ENCODE measurements at places on chromosomes 2 and 18.
A peak's percentile ranks its signal among the peaks of the same experiment; 100 is the strongest.

- no peak for DNase-seq
Observed at GRCh38 chr2:207676827-207677354, 34.5 kb upstream of the CCNYL1 start.

GRCh38 chr18:41268271-41268670 lies 686.8 kb upstream of the PIK3C3 start:
- no peak for DNase-seq

GRCh38 chr18:6878556-6879297 lies 149.2 kb downstream of the ARHGAP28 start:
- DNase-seq, result no peak

DNA sequence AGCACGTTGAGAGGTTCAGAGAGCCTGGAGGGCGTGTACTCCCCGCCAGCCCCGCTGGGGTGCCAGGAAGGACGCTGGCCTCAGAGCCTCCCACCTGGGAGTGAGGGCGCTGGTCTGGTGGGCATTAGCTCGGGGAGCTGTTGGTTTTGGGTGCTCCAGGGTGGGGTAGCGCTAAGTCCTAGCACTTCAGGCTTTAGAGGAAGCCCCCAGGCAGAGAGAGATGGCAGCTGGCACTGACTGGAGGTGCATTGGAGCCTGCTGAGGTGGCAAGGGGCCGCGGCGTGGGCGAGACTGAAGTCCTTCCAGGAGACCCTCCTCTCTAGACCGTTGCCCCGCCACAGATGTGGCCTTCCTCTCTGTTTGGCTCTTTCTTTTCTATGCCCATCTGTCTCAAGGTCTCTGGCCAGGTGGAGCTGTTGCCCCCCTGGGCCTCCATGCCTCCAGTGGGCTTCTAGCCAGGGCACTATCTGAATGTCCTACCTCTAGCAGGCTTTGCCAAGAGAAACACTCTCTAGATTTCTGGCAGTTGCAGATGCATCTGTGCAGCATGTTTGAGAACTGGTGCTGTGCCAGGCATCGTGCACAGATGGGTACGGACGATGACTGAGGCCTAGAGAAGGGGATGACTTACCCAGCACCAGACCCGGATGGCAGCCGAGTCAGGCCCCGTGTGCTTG lies 6.6 kb downstream of the CAPN10 start:
- DNase-seq, result no peak

- no peak for DNase-seq
Observed at GRCh38 chr18:61034580-61034979, 298.6 kb upstream of the CDH20 start.

GRCh38 chr2:137912371-137912770 lies 51.9 kb upstream of the HNMT start:
- DNase-seq, result no peak

DNA sequence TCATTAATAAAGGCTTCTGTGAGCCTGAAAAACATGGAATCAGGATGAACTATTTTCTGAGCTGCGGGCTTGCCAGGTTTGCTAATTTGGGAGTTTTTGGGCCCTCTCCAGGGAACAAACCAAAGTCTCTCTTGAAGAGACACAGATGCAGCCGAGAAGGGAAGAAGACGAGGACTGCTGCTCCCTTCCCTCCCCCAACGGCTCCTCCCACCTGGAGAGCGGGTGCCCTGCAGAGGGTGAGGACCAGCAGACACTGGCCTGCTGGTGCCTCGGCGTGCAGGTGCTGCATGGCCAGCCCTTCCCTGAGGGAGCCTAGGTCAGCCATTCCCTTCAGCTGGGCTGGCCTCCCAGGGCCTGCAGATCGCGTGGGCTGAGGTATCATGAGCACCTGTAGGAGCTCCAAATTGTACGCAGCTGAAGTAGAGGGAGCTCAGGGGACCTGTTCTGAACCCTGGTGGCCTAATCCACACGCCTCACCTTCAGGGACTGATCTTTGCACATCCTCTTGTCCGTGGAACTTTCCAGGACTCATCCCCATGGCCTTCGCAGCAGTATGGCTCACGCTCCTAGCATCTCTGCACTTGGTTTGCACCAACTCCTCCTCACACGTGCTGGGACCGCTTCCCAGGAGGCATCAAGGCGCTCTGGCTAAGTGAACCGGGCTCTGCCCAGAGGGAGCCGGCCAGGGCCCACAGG lies 19.5 kb downstream of the EMX1 start:
- DNase-seq, result no peak

DNA sequence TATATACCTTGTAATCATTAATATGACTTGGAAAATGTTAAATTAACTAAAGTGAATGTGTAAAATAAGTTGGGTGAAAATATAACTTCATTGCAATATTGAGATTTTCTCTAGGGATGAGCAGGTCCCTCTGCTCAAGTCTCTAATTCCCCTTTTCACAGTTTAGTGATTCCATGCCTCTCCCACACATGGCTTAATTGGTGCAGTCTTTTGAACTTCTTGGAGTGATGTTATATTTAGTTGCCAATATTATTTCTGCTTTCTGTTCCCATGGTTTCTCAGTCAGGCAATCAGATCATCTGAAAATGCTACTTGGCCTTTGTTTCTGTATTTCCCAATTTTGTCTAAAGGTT lies 233.7 kb upstream of the SPOPL start:
- no peak for DNase-seq

DNA sequence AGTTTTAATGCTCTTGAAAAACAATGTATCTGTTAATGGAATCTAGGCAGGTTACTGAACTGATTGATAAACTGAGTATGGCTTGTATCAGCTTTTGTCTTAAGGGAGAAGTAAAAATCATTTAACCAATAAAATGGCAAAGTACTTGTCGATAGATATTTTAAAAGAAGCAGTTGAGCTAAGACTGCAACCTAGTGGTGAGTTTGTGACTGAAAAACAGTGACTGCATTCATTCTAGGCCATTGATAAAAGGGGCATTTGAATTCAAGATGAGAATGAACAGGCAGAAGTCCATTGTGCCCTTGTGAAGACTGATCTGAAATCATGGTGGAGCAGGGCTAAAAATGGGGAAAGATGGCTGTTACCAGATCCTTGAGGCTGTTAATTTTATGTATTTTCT lies 59.4 kb upstream of the MSTN start:
- DNase-seq, result no peak

DNA sequence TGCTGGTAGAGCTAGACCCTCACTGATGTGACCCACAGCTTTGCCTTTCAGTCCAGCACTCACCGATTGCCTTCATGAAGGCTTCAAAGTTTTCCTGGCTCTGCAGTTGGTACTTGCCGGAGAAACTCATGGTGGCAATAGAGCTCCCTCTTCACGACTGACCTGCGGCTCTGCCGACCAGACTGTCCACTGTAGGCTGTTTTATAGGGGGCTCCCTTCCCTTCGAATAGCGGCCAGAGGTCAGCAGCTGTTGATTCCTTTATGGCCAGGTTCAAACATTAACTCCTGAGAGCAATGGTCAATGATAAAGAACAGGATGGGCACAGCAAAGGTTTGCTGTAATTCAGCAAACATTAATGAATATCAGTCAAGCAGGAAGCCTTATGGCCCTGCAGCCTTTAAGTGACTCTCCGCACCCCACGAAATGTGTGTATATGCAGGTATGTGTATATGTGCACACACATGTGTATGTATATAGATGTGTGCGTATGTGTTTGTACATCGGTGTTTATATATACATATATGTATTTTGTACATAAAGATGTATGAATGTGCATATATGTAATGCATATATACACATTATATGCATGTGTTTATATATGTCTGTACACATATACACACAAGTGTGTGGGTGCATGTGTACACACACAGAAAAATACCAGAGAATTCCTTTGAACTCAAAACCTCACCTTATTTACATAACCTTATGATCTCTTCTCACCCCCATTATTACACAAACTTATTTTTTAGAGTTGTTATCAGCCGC lies at the start of gene FABP1:
Gene FABP1, minus strand, starts transcription at position 175 of the 766 bp plus-strand sequence. Its CDS starts 45 bp downstream, at position 130.
- DNase-seq, result no peak

DNA sequence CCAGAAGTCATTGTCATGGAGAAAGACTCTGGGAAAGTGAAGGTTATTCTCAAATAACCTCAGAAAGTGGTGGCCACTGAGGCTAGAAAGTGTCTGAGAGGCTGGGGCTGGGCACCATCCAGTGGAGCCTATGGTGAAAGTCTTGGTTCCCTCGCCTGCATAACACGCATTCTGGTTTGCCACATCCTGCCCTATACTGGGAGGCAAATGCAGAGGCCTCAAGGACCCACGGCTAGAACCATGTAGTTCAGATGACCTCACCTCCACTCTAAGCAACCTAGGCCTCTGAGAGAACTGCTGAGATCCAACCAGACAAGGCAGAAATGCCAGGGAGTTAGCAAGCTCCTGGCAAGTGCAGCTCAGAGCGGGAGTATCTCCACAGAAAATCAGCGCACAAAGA lies 5.1 kb downstream of the ITGB6 start:
- no peak for DNase-seq

- no peak for DNase-seq
Observed at GRCh38 chr2:209805351-209805750, 33.7 kb downstream of the UNC80 start.

DNA sequence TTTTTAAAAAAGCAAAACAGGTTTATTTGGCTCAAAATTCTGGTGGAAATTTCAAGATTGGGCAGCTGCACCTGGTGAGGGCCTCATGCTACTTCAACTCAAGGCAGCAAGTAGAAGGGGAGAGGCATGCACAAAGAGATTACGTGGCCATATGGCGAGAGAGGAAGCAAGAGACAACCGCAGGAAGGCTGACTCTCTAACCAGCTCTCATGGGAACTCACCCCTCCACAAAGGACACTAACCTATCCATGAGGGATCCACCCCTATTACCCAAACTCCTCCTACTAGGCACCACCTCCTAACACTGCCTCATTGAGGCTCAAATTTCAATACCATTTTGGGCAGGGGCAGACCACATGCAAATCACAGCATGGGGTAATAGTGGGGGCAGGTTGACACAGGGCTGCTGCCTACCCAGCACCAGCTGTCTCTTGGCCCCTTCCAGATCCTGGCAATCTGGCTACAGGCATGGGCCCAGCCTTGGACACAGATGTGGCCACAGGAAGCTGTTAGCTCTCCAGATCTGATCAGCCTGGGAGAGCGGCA lies 2.0 kb upstream of the CAPN10 start:
- DNase-seq, result no peak

- DNase-seq, result no peak
Observed at GRCh38 chr2:23586741-23587306, 201.8 kb downstream of the KLHL29 start.

GRCh38 chr2:21916934-21917522 lies 793.3 kb downstream of the TDRD15 start:
- DNase-seq, result no peak

- DNase-seq, result peak; percentile 7
Observed at GRCh38 chr18:76983613-76984051, 149.0 kb downstream of the MBP start.

DNA sequence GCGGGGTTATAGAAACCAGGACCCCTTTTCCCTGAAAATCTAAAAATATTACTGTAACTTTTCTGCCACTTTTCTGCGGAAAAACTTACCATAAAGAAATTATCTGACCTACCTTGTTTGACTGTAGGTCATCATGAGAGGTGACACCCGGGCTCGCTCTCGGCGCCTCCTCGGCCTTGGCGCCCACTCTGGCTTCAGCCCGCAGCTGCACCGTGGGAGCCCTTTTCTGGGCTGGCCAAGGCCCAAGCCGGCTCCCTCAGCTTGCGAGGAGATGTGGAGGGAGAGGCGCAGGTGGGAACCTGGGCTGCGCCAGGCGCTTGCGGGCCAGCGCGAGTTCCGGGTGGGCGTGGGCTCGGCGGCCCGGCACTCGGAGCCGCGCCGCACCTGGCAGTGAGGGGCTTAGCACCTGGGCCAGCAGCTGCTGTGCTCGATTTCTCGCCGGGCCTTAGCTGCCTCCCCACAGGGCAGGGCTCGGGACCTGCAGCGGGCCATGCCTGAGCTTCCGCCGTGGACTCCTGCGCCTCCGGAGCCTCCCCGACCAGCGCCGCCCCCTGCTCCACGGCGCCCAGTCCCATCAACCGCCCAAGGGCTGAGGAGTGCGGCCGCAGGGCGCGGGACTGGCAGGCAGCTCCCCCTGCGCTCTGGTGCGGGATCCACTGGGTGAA lies 107.7 kb upstream of the DNAJC10 start:
- DNase-seq, result no peak

DNA sequence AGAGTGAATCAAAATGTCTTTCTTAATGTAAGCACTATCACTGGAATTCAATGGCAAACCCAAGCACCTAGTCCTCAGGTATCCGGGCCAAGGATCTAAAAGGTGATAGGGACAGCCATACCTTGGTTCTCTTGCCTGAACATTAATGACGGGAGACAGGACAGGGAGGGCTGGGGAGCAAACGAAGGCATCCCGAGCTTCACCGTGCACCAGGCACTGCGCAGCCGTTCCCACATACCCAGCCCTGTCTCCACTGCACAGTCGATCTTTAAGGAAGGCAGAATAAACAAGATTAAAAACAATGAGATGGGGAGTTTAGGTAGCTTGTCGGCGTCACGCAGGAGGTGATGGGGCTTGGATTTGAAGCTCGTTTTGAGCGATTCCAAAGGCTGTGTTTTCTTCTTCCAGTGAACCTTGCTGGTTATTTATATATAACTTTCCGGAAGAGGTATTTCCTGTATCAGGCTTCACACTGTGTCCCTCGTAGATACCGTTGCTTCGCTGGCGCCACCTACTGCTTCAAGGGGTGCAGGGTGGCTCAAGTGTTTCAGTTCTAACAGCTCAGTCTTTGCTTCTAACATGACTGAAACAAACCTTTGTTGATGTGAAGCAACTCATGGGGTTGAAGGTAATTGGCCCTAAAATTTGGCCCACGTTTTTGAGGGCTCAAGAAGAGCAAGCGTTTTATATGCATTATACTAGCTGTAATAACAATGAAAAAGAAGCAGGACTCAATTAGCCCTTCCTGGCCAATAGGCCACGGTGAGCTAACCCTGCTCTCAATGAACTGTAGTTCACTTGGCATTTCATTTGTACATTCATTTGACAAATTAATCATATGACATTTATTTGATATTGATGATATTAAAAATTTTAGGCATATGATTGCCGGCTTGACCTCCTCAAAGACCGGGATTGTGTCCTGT lies 77.4 kb downstream of the DCDC2C start:
- DNase-seq, result peak; percentile 59

DNA sequence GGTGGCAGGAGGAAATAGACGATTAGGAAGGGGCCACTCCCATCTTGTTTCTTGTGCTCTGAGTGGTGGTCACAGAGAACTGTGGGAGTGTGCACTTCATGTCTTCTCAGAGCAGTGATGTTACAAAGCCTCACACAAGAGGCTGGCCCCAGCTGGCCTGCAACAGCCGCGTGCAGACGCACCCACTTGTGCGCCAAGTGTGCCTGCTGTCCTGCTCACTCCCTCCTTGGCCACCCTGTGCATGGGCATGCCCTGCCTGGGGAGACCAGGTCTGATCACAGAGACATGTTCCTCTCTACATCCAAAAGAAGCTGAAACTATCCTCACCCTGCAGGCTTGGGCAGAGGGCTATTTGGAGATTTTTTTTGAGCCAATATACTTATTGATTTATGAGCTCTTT lies 108.4 kb downstream of the MRO start:
- no peak for DNase-seq
